Calu3 (cell line): ENCODE measurements at places on chromosomes 3 and 15.
A peak's percentile ranks its signal among the peaks of the same experiment; 100 is the strongest.

GRCh38 chr3:54712539-54712938 is 215.3 kb downstream of the LRTM1 start:
- DNase-seq: no peak

DNA sequence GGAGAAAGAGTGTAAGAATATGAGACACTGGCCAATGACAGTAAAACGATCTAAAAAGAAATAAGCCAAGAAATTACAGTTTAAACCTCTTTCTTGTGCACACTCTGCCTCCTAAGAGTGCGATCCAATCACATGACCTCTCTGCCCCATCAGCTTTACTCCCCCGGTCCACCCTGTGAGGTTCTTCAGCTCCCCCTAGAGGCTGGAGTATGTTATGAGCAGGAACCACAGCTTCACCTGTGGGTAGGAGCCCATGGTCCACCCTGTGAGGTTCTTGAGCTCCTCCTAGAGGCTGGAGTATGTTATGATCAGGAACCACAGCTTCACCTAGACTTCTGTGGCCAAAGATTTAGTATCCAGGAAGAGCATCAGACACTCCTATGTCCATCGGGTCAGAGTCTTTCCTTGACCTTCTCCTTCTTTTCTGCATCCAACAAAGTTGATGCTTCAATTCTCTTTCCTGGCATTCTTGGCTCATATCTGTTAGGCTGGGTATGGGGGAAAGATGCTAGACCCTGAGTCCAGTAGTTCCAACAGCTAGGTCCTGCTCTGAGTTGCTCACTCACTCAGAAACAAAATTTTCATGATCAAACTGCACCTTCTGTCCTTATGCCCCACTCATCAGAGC is 164.0 kb downstream of the MINAR1 start:
- DNase-seq: peak; percentile 79

DNA sequence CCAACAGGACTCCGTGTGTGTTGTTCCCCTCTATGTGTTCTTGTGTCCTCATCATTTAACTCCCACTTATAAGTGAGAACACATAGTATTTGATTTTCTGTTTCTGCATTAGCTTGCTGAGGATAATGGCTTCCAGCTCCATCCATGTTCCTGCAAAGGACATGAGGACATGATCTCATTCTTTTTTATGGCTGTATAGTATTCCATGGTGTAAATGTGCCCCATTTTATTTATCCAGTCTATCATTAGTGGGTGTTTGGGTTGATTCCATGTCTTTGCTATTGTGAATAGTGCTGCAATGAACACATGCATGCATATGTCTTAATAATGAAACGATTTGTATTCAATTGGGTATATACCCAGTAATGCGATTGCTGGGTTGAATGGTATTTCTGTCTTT is 28.5 kb upstream of the TOP2B start:
- DNase-seq: no peak

GRCh38 chr3:4980229-4981203 is 1.3 kb downstream of the BHLHE40 start:
- peak; percentile 95 for DNase-seq

DNA sequence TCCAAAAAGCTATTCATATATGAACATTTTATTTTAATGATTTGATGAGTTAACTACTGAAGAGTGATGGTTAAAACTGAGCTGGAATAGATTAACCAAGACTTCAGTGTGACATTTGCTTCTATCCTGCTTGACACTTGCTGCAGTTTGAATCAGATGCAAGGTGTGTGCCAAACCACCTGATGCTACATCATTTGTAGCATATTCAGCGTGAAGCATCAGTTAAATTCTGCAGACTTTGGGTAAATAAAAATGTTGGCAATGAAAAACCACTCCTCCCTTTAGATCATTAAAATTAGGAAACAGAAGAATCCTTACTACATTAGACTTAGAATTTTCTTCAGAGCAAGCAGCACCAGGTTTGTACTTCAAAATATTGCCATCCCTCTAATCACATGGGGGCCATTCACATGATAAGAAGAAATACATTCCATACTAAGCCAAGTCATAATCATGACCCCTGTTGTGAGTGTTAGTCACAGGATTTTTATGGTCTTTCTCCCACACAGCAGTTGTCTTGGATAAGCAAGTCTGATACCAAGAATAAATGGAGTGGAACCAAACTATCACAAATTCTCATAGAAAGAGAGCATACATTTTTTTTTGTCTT is 160.7 kb upstream of the TNIK start:
- DNase-seq: no peak

- DNase-seq: no peak
These were observed 32.8 kb downstream of the FRMD4B start for GRCh38 chr3:69353088-69353478.

DNA sequence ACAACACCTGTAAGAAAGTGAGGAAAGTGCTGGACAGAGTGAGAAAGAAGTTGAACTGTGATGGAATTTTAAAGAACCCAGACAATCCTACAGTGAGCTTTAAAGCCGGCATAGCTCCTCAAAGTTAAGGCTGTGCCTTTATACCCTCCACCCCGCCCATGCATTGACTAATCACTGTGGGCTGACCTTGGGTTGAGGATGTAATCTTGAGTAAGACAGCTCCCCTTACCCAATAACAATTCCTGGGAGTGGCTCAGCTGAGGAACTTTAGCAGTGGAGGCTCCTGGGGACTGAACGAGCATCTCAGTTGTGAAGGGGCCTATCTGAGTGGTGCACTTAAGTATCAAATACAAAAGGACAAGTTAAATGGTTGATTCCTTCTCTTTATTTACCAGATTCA is 35.7 kb upstream of the ZNF770 start:
- no peak for DNase-seq

GRCh38 chr15:87713475-87713879 is 543.1 kb downstream of the NTRK3 start:
- no peak for DNase-seq

DNA sequence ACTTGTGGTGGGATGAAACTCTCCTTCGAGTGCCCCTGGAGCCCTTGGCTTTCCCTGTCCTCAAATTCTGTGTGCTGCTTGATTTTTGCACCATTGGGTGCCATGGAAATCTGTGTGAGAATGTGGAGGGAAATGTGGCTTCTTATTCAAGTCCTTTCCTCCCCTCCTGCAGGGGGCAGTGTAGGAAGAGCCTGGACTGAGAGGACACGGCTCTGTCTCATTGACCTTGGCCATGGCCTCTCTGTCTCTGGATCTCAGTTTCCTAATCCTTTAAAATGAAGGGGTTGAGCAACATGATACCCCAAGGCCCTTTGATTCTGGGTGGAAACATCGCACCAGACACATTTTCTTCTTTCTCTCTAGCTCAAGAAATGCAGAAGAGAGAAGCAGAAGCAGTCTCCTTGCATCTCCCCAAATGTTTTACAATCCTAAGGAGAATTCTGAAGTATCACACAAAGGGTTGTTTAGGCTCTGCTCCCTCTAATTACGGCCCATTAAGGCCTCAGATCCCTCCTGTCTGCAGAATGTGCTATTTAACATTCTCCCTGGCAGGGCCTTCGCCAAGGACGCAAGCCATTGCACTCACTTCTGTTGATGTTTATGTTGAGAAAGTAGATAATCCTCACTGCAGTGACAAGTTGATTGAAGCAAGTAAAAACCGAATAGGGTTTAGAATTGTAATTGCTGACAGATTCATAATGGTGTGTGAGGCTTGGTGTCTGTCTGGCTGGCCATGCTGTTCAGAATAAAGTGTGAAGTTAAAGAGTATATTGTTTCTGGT is 169.1 kb downstream of the TPRG1 start:
- peak; percentile 44 for DNase-seq

GRCh38 chr3:186225603-186226002 is 116.7 kb upstream of the ETV5 start:
- no peak for DNase-seq

GRCh38 chr3:55445551-55445950 is 41.6 kb downstream of the WNT5A start:
- no peak for DNase-seq

GRCh38 chr3:58751235-58751634 is 84.7 kb upstream of the FAM3D start:
- DNase-seq: no peak

GRCh38 chr15:72967811-72968530 is 84.3 kb upstream of the NEO1 start:
- no peak for DNase-seq

DNA sequence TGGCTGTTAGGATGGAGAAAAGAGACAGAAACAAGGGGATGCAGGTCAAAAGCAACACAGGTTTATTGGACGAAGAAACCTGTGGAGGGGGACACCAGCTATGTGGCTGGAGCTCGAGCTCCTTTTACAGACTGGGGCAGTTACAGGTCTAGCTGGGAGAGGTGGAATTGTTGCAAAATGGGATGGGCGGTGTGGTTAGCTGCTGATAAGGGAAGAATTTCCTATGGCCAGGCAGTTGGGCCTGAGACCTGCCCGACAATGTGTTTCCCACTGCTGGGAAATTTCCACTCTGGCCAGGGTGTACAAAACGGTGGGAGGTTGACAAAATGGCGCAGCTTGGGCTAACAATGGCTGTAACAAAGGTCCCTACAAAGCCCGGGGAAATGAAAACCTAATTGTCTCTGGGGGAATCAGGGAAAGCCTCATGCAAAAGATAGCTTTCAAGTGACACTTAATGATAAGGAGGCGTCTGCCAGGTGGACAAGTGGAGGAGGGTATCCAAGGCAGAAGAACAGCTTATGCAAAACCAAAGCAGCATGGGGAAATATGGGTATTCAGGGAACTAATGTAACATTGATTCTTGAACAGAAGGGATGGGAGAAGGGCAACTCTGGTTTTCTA is 137.4 kb upstream of the SGO1 start:
- DNase-seq: peak; percentile 27

DNA sequence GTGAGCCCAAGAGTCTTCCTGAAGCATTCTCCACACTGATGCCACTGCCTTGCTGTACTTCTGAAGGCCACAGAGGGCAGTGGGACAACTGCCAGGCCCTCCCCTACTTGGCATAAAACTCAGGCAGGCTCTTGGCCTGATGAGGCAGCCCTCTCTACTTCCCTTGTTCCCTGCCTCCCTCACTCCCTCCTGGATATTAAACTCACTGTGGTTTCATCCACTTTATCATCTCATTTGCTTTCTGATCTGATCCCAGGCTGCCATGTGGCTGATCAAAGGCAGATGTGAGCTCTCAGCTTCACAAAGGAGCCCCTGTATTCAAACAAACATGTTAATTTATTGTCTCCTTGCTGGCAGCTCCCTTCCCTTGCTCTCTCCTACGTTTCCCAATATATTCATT is 533.5 kb downstream of the IGSF11 start:
- peak; percentile 39 for DNase-seq

DNA sequence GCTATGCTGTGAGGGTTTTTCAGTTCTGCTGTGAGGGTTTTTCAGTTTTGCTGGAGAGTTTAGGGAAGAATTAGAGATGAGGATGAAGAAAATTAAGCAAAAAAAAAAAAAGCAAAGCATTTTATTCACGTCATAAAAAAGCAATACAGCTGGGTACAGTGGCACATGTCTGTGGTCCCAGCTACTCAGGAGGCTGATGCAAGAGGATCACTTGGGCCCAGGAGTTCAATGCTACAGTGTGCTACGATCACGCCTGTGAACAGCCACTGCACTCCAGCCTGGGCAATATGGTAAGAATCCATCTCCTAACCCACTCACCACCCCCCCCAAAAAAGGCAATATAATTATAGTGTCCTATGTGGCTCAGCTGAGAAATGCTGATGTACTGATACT is 162.7 kb downstream of the MAGI1 start:
- no peak for DNase-seq

- no peak for DNase-seq
These were observed 470.2 kb upstream of the AGTR1 start for GRCh38 chr3:148227534-148227933.
